ENCODE measurements at places on chromosomes 6 and 20. TPM values are rescaled to one million over a fixed set of nuclear protein-coding genes. Genes with fewer than 3 reads are reported as not detected.

Gene ETV7
- not detected for total RNA-seq

Gene TFAP2D
- not detected for total RNA-seq

Gene BNIP5
- not detected for total RNA-seq

Gene SRXN1
- 99.3 TPM for total RNA-seq

Gene TPD52L1
- 41.4 TPM for total RNA-seq

Gene ADGRF1
- total RNA-seq, result 82.6 TPM

Gene TMEM200A
- total RNA-seq, result 0.40 TPM

Gene SNAI1
- 5.4 TPM for total RNA-seq

Gene SLC9A8
- 11.7 TPM for total RNA-seq

DNA sequence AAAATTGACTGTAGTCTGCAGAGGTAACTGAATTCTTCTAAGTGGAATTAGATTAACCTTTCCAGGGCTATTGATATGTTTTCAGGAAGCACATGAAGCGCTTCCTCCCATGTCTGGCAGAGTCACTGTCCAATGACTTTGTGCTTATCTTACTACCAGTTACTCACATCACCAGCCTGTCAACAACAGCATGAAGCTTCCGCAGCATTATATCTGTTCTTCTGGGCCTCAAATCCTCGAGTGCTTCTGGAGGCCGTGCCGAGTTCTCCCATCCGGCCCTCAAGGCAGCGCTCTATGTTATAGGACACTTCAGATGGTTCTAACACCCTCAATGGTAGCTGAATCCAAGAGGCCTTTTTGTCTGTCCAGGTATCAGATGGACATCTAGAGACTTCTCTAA, 33.2 kb downstream of the PSMG4 start:
- DNase-seq, result no peak

GRCh38 chr6:43175676-43176422, 4.8 kb downstream of the SRF start:
- DNase-seq, result no peak

GRCh38 chr20:50813801-50814200, 18.9 kb downstream of the BCAS4 start:
- no peak for DNase-seq

GRCh38 chr6:137039010-137039409, 5.8 kb downstream of the IL20RA start:
- DNase-seq, result no peak

- DNase-seq, result no peak
Observed at GRCh38 chr6:6968357-6968730, 139.4 kb upstream of the RREB1 start.

GRCh38 chr6:145704143-145704781, 31.1 kb downstream of the EPM2A start:
- DNase-seq, result peak; percentile 45

- no peak for DNase-seq
Observed at GRCh38 chr6:2141644-2142290, 103.6 kb downstream of the GMDS start.

GRCh38 chr6:13215390-13215789, 112.9 kb downstream of the TBC1D7 start:
- DNase-seq, result no peak

- DNase-seq, result no peak
Observed at GRCh38 chr6:101776919-101777350, 383.4 kb downstream of the GRIK2 start.

DNA sequence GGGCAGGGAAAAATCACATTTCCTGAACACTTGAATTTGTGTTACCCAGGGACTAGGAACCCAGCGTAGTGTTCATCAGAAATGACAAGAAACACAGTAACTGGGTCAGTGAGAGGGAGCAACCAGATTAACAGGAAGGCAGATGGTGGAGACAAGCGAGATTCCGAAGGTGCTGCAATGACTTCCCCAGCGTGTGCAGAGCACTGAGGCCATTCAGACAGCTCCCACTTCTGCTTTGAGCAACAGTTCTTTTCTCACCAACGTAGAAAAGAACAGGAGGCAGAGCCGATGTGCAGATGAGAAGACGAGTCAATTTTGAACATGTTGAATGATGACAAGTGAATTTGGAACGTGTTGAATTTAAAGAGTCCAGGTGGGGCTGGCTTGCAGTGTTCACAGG, 63.1 kb upstream of the IFNGR1 start:
- no peak for DNase-seq

GRCh38 chr6:36933102-36933501, 21.4 kb upstream of the PI16 start:
- DNase-seq, result peak; percentile 64

DNA sequence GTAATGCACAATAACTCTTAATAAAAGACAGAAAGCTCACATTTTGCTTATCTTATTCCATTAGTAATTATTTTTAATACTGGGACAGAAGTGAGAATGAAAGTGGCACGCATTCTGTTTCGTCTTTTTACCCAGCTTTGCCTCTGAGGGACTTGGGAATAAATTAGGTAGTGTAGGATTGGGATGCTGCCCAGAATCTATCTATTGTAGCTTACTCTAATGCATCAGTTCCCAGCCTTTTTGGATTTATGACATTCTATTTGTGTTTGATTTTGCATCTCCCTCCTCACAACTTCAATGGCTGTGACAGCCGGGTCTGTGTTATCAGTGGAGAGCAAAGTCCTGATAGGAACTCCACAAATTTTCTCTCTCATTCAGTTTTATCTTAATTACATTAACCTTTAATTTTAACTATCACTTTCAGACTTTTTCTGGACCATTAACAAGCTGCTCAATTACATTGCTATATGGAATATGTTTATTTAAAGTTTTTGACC, 62.9 kb upstream of the TULP4 start:
- DNase-seq, result no peak

GRCh38 chr6:142845624-142846458, 99.1 kb downstream of the HIVEP2 start:
- DNase-seq, result peak; percentile 80
